ENCODE measurements at places on chromosomes 13 and 19.

GRCh38 chr13:99386495-99386894 is 79.3 kb upstream of the GPR183 start:
- no peak for DNase-seq

GRCh38 chr19:4124638-4125037 is 716 bp upstream of the MAP2K2 start:
- DNase-seq: no peak

DNA sequence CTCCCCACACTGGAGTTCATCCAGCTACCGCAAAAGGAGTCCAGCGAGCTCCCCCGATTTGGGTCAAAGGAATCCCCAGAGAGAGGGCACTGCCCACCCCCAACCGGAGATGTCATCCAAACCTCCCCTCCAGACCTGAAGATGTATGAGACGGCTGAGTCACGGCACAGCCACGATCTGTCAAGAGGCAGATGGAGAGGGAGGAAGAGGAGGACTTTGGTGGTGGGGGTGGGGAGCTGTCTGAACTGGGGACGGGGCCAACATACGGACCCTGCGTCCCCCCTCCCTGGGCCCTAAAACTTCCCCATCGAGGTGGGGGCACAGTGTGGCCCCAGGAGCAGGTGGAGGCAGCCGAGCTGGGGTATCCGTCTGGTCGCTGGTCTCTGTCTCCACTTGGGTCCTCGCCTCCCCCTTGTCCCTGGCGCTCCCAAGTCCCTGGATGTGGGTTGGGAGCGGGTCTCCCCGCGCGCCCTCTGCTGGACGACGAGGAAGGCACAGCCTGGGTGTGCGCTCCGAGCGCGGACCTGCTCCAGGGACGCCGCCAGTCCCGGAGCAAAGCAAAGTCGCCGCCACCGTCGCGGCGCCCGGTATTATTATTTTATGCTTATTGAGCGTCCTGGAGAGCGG is 3.8 kb downstream of the PDE4A start:
- DNase-seq: peak; percentile 83

- DNase-seq: no peak
These were observed 143.5 kb downstream of the RXFP2 start for GRCh38 chr13:31882794-31883193.

DNA sequence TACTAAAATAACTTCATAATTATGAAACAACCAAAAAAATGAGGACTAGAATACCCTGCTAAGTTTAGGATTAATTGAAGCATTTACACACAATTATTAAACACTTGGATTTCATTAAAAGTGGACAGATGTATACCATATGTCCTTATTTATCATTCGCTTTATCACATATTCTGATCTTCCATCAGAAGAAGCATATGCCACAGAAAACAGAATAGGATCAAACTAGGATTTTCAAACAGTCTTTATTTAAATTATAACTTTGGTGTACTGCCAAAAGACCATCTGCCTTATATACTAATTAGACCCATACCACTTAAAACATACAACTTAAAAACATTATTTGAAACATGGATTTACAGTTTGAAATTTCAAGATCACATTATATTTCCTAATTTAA is 727.1 kb upstream of the KLHL1 start:
- no peak for DNase-seq

GRCh38 chr19:30135797-30136196 is 193.8 kb downstream of the URI1 start:
- DNase-seq: no peak

- DNase-seq: no peak
These were observed 1.1 kb downstream of the SULT2A1 start for GRCh38 chr19:47885067-47885463.

GRCh38 chr19:35767288-35768081 is 7.9 kb upstream of the ARHGAP33 start:
- no peak for DNase-seq

- DNase-seq: no peak
These were observed 63.4 kb upstream of the MED4 start for GRCh38 chr13:48158290-48158689.

DNA sequence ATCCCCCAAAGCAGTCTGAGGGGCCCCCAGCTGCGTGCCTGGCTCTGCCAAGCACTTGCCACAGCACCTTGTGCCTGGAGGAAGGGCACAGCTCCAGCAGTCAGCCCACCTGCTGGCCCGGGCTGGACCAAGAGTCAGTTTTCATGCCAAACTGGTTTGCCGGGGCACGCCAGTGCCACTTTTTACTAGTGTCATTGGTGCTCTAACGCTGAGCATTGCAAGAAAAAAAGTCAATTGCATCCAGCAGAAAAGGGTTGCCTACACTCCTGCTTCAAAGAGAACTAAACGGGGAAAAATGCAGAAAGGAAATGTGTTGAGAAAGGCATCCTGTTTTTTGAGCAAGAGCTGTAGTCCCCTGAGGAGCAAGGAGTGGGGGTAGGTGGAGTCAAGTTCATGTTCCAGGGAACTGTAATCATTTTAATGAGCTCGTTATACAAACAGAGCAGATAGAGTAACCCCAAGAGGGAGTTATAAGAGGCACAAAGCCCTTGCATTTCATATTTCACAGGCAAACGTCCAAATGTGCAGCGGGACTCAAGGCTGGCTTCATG is 68.4 kb downstream of the F2RL3 start:
- no peak for DNase-seq

- DNase-seq: no peak
These were observed 220.5 kb downstream of the TM9SF2 start for GRCh38 chr13:99721606-99722337.

- no peak for DNase-seq
These were observed 77.5 kb downstream of the ZNF536 start for GRCh38 chr19:30449673-30450072.

DNA sequence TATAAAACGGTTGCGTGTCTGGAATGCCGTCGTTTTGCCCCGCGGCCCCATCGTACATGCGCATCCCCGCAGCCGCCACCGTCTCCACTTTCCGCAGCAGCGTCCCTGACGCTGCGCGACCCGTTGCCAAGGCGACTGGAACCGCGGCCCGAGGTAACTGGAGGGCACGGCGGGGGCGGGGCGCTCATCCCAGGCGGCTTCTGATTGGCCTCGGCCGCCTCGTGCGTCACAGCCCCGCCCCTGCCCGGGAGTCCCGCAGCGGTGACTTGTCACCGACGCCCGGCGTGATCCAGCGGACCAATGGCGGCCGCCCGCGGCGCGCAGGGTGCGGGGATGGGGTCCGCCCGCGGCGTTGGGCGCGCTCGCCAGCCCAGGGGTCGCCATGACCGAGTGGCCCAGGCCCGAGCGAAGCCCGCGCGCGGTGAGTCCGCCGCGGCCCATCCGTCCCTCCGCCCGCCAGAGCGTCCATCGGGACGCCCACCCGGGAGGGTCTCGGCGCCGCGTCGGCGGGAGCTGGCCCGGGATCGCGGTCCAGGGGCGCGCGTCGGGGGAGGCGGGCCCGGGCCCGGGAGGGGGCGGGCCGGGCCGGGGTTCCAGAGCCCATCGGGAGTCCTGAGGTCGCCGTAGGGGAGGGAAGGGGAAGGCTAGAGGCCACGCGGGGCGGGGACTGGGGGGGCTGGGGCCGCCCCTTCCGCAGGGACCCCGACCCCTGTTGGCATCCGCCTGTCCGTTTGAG is at the start of gene ZSCAN1:
Gene ZSCAN1 (plus strand): TSS at position 285 of the 736 bp plus-strand sequence. CDS start 3,812 bp downstream, outside the sequence.
- DNase-seq: no peak

- peak; percentile 30 for DNase-seq
These were observed 20.4 kb upstream of the ZNF91 start for GRCh38 chr19:23415561-23416191.

DNA sequence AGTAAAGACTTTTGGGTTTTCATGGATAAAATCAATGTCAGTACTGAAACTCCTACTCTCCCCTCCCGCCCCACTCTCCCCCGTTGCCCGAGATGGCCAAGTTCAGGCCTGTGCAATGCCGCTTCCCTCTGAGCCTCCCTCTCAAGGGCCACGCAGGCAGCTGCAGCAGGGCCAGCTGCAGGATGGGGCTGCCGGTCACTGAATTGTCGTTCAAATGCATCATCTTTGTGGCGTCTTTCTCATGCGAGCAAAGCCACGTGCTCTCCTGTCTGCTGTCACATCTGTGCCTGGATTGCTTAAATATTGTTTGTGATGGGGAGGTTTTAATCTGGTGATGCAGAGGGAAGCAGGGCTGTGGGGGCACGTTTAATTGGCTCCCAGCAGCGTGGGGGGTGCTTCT is 26.6 kb downstream of the SHISA2 start:
- DNase-seq: no peak

DNA sequence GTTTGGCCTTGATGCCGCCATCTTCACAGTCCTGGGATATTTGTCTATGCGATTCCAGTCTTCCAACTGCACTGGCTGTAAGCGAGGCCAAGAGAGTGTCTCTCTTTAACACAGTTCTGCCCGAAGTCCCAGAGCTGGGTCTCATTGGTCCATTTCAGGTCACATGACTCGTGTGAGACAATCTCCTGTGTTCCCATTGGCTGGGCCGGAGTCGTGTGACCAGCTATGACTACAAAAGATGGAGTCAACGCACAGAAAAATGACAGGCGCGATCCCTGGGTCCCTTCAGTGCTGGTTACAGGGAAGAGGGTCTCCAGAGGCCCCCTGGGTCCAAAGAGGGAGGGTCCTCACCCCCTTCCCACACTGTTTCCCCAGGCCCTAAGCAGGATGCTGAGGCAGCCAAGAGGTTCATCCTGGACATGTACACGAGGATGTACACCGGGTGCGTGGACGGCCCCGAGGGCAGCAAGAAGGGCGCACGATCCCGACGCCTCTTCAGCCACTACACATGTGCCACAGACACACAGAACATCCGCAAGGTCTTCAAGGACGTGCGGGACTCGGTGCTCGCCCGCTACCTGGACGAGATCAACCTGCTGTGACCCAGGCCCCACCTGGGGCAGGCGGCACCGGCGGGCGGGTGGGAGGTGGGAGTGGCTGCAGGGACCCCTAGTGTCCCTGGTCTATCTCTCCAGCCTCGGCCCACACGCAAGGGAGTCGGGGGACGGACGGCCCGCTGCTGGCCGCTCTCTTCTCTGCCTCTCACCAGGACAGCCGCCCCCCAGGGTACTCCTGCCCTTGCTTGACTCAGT is 15.9 kb upstream of the S1PR4 start:
- peak; percentile 79 for DNase-seq

- DNase-seq: no peak
These were observed 535.8 kb upstream of the SLITRK1 start for GRCh38 chr13:84418041-84418440.

DNA sequence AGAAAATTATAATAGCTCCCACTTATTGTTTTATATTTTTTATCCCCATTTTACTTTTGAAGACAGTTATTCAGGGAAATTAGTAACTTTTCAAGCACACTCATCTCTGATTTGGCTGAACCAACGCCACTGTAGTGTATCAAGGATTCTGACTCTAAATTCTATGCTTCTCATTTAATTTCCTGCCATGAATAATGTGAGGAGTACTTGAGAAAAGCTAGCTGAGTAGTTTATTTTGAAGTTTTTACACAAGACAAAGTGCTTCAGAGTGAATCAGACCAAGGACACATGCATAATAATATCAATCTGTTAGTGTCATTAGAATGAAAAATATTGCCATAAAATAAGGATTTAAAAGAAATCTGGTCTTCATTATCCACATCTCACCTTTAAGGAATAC is 329.9 kb downstream of the SLITRK6 start:
- no peak for DNase-seq

GRCh38 chr13:111335298-111335697 is 14.9 kb downstream of the TEX29 start:
- no peak for DNase-seq

DNA sequence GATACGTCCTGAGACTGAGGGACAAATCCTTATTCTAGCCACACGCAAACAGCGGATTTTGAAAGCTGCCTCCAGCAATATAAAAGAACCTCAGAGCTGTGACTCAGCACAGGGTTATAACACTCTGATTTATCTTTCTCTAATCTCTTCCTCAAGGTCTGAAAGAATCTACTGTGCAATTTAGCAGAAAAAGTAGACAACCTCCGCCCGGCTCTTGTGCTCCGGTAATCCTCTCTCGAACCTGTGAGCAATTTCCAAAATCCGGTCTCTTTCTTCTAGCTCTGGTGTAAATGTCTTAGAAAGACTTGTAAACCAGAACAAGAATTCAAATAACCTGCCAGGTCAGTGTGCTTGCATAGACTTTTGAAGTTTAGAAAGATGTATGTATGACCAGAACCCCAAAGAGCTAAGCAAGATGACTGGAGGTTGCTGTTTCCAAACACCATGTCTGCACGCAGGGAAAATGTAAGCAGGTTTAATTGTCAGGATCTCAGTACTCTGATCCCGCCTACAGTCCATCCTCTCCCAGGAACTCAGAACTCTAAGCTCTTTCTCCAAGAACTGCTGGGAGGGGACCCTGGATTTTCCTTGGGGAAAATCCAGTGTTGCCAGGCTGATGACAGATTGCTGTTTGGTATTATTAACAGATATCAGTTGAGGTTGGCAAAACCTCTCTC is 338.1 kb downstream of the RFC3 start:
- DNase-seq: peak; percentile 39

- DNase-seq: no peak
These were observed 124.2 kb downstream of the ZIC5 start for GRCh38 chr13:99847318-99847750.

DNA sequence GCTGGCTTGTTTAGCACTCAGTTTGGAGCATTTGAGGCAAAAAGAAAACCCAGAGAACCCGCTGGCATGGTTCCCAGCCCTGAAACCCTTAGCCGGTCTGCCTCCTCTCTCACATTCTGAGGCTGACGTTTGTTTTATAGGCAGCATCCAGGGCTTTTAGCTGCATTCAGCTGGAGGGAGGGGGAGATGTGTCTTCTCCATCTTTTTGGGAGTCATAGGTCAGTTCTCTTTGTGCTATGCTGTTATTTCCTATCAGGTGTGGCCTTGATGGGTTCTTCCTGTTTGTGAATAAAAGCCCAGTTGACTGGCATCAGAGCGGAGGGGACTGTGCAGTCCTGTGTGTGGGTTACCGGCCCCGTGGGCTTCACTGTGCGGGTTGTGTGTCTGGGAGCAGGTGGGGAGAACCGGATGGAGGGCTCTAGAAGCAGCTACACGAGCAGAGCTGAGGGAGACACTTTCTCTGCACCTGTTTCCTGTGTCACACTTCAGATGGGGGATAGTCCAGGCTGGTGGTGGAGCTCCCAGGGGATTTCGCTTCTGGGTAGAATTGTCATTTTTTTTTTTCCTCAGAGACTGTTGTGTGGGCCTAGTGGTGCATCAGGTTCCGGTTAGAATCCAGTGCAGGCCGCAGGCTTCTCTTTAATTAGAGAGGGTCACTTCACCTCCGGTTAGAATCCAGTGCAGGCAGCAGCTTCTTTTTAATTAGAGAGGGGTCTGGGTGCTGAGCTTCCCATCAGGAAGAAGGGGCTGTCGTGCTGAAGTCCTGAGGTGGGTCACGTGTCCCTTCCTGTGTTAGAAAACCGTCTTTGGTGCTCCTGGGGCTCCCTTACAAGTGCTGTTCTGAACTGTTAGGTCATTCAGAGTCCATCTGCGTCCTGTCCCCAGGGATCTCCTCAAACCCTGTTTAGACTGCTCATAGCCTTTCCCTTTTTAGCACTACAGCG is 69.6 kb downstream of the ARHGEF7 start:
- DNase-seq: no peak

- no peak for DNase-seq
These were observed 5.1 kb upstream of the NANOS2 start for GRCh38 chr19:45919678-45920077.

GRCh38 chr19:58578012-58578925 is 5.1 kb upstream of the MZF1 start:
- no peak for DNase-seq

Measured in RWPE1 (cell line).